ENCODE measurements at places on chromosomes 11 and 22. TPM values are rescaled to one million over a fixed set of nuclear protein-coding genes. Genes with fewer than 3 reads are reported as not detected.

The OR56B1 gene
- total RNA-seq, result 0.10 TPM

The KRTAP5-10 gene
- not detected for total RNA-seq

The UBQLNL gene
- 0.10 TPM for total RNA-seq

- DNase-seq, result no peak
Observed at GRCh38 chr11:86627776-86628455, 44.5 kb downstream of the ME3 start.

GRCh38 chr11:62556108-62556874 is 9.7 kb upstream of the AHNAK start:
- DNase-seq, result peak; percentile 92

GRCh38 chr11:121039971-121040613 is 16.2 kb downstream of the TBCEL start:
- no peak for DNase-seq
